NCI-H187 (cell line): ENCODE measurements at places on chromosomes 16 and 17.

GRCh38 chr17:42530952-42531454 is 5.0 kb upstream of the NAGLU start:
- no peak for DNase-seq

- DNase-seq = no peak
These were observed 8.9 kb downstream of the CBX4 start for GRCh38 chr17:79830303-79830702.

DNA sequence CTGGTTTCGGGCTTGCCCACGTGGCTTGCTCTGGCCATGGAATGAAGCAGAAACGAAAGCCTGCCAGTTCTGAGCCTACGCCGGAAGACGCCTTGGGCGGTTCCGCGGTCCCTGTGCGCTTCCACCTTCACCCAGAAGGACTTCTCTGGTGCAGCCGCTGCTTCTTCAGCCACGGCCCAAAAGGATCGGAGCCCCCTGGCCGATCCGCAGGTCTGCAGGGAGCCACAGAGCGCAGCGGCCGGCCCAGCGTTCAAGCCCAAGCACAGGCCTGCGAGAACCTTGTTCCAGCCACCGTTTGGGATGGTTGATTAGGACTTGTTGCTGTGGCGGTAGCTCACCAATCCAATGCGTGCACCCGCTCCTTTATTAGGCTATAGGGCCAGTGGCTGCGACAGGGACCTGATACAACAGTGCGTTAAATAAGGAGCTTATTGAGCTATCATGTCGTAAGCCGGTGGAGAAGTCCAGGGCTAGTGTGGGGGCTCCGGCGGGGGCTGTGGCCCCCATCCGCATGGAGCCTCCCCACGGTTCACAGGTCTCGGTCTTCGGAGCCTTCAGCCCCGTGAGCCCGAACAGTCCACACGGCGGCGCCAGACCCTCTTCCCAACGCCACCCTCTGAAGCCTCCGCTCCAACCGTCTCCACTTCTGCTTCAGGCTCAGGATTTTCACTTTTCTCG is 10.2 kb upstream of the MPP2 start:
- no peak for DNase-seq

- DNase-seq = no peak
These were observed 27.9 kb downstream of the VAT1L start for GRCh38 chr16:77816293-77816692.

- DNase-seq = no peak
These were observed 3.7 kb upstream of the PGS1 start for GRCh38 chr17:78374631-78375274.

GRCh38 chr17:57016071-57016763 is 38.3 kb downstream of the SCPEP1 start:
- DNase-seq = no peak

GRCh38 chr17:34276826-34277225 is 6.8 kb downstream of the CCL7 start:
- DNase-seq = no peak

DNA sequence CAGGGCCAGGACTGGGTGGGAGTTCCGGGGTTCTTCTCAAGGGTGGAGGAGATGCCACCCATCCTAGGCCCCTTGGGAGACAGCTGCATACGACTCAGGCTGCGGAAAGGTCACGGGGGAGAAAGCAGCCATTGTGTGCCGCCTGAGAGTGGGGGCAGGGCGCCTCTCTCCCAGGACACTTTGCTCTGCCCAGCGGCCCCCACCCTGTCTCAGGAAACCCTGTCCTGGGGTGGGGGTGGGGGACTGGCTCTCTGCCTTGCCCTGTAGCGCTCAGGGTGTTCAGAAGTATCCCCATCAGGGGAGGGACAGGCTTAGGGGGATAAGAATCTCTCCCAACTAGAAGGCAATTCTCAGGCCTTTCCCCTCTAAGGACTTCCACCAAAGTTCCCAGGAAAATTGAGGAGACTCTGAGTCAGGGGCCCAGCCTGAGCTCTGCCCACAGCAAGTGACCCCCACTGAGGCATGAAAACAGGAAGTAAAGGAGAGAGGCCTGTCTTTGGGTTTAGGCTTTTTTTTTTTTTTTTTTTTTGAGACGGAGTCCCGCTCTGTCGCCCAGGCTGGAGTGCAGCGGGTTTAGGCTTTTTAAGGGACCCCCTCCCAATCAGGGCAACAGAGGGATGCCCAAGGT is 4.9 kb downstream of the GIT1 start:
- DNase-seq = no peak

DNA sequence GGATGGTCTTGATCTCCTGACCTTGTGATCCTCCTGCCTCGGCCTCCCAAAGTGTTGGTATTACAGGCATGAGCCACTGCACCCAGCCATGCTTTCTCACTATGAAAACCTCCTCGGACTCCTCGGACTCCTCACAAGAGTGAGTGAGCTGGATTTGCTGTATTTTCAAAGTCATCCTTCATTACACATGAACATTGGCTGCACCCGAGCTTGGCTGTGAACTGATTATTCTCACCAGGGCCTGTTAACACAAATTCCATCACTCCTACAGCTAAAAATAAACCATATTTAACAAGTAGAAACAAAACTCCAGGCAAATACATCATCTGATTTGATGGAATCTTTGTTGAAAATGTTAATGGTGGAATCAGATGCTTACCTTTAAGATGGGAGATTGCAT is 50.3 kb downstream of the PITPNC1 start:
- DNase-seq = no peak
